ENCODE measurements at places on chromosomes 2 and 18.

- DNase-seq = no peak
Measured at GRCh38 chr2:19353721-19354050, 4.7 kb downstream of the OSR1 start.

- DNase-seq = no peak
Measured at GRCh38 chr2:1985571-1985970, 241.3 kb upstream of the PXDN start.

DNA sequence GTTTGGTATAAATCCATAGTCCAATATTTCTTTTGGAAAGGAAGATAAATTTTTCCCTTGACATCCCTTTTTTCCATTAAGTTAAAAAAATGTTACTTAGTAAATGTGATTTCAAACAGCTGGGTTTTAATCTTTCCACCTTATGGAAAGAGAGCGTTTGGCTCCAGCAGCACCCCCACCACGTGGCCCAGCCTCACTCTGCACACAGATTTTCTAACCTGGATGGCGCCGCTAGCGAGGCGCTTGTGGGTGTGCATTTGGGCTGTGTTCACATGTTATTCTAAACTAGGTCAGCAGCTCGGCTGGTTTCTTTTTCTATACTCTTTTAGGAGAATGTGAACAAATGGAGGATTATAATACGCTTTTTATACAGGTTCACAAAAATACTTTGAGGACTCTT, 218.0 kb downstream of the LDLRAD4 start:
- no peak for DNase-seq

GRCh38 chr2:57376985-57377384, 669.6 kb upstream of the VRK2 start:
- no peak for DNase-seq

DNA sequence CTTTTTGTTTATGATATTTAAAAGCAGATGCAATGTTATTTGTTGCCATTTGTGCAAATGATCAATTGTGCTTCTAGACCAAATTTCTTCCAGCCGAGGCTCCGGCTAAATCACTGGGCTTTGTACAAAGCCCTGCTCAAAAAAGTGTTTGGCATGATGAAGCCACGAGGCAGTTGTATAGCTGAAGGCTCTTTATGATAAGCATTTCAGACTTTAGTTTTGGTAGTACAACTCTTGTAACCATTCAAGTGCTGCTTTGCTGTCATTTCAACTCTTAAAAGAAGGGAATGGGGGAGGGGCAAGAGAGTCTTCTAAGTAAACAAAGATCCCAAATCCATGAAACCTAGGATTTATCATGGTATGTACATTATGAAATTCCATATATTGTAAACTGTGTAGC, 3.3 kb upstream of the ZNF532 start:
- no peak for DNase-seq

GRCh38 chr18:35949903-35950627, 22.4 kb upstream of the RMP24 start:
- peak; percentile 32 for DNase-seq

DNA sequence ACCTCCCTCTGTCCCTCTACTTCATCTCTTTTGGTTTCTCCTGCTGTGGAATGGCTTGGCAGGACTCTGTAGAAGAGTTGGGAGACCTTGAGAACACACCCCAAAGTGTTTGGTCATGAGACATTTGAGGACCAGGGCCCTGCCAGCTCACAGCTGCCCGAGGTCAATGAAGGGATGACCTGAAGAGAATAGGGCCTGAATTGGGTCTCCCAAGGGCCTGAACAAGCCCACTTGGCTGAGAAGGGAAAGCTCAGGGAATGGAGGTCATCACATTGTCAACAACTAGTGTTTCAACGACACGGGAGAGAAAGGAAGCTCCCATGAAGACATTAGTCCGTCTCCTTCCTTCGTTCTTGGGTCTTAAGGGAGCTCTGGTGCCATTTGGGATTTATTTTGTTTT, 52.8 kb downstream of the TTC32 start:
- no peak for DNase-seq

GRCh38 chr2:58714238-58714637, 473.1 kb upstream of the FANCL start:
- DNase-seq = no peak

GRCh38 chr2:239092571-239093294, 244.8 kb downstream of the TWIST2 start:
- DNase-seq = no peak

GRCh38 chr18:25351777-25352628, at the start of gene ZNF521:
TSS of gene ZNF521 (minus strand) at chr18:25352166. CDS start at chr18:25350946, 1,220 bp downstream.
- DNase-seq = peak; percentile 28

DNA sequence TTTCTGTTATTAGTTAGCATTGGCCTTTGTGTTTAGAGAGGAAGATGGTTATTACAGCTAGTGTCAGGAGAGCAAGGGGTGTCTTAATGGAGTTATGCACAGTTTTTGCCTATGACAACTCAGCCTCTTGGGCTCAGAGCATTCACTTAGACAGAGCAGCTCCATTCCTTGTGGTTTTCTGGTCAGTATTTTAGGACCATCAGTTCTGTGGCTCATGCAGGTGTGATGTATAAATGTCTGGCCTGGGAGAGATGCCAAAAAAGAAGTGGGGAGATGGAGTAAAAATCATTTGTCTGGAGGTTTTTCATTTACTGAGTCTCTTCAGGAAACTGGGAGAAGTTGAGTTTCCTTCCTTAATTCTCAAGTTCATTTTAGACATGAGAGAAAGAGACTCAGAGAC, 79.7 kb downstream of the PRKCE start:
- DNase-seq = no peak

DNA sequence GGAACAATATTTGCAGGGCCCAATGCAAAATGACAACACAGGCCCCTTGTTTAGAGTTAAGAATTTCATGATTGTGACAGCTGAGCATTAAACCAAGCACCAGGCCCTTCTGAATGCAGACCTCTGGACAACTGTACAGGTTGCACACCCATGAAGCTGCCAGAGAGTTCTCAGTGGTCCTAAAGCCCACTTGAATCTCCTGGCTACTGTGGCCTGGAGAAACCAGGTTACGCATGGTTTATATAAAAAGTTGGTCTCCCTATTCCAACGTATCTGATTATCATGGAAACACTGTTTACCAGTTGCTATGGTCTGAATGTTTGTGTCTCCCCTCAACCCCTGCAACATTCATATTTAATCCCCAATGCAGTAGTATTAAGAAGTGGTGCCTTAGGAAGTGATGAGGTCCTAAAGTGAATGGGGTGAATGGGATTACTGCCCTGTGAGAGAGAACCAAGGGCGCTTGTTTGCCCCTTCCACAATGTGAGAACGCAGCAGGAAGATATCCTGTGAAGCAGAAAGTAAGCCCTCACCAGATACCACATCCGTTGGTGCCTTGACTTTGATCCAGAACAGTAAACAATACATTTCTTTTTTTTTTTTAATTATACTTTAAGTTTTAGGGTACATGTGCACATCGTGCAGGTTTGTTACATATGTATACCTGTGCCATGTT, 48.0 kb upstream of the ANXA4 start:
- DNase-seq = no peak

GRCh38 chr2:25473758-25474340, 132.1 kb upstream of the DNMT3A start:
- no peak for DNase-seq

DNA sequence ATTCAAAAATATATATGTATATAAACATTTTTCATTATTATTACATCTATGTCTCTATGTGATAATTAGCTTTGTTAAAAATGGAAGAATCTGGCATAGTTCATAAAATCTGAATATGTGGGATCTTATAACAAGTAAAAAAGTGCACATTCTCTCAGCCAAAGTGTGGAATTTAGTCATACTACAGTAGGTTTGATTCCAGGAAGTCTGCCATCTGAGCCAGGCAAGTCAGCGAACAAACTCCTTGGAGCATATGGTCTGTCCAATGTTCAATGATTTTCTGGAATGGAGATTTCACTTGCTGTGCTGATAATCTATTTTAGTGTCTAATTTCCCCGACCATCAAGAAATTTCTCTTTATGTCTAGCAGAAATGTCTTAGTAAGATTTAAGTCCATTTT, 1033.2 kb upstream of the NXPH2 start:
- DNase-seq = no peak

GRCh38 chr2:222613715-222614331, 42.1 kb downstream of the FARSB start:
- peak; percentile 47 for DNase-seq

- DNase-seq = no peak
Measured at GRCh38 chr2:114001937-114002336, 112.0 kb downstream of the ACTR3 start.

- no peak for DNase-seq
Measured at GRCh38 chr18:79855147-79855933, 57.6 kb downstream of the KCNG2 start.

DNA sequence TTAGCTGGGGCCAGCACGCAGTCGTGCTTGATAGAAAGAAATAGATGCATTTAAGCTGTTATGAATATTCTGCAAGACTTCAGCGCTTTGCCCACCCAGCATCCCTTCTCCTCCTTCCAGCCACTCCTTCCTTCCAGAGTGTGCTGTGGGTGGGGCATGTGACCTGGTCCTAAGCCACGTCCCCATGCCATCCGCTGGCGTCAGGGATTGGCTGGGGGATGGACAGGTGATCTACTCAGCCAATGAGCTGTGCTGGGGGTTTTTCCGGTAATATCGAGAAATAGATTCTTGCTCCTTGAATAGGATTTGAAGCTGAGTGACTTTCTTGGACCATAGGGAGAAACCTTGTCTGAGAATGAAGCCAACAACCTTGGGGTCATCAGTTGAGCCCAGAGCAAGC, 4.8 kb upstream of the ZAP70 start:
- DNase-seq = no peak

- peak; percentile 51 for DNase-seq
Measured at GRCh38 chr18:73270920-73271634, 403.3 kb upstream of the NETO1 start.

DNA sequence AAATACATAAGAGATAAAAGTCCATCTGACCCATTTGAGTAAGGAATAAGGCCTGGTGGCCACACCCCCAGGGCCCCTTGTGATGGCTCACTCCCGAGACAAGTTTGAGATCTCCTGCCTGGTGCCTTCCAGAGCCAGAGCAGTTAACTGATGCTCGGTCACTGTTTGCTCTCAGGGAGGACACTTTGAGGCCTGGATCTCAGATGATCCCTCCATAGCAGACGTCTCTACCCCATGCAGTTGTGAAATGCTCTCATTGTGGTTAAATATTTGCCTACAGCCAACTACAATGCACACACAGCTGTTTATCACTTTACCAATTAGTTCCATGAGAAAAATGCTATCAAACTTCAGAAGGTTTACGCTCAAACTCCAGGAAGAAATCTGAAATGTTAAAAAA, 12.3 kb downstream of the GYPC start:
- no peak for DNase-seq

DNA sequence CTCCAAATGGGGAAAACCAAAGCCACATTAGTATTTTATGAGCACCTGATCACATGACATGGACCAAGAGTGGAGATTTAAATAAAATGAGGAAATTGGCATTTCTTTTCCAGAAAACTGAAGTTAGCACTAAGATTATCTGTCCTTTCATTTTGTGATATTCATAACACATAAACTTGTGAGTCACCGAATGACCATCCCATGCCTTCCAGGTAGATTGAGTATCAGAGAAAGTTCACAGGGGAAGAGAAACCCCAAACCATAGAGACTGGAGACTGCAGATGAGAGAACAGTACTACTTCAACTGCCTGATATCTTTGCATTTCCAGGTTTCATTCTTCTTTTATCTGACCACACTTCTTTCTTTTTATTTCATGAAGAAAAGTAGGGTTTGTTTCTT, 176.3 kb upstream of the LRP1B start:
- no peak for DNase-seq

GRCh38 chr2:71157124-71157793, 26.8 kb downstream of the MPHOSPH10 start:
- peak; percentile 52 for DNase-seq

DNA sequence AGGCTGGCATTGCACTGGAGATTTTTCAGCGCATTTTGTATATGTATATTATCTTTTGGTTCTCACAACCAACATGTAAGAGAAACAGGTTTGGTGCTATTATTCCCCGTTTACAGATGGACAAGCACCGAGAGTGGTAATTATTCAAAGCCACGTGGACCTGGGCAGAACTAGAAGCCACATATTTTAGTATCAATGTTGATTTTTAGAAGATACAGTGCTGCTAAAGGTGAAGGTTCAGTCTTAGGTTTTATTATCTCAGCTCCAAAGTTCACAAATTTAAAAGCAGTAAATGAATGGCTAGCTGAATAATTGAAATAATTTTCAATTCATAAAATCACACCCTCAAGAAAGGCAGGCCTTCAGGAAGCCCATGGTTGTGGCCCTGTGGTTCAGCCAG, 400.6 kb upstream of the ID2 start:
- no peak for DNase-seq

- DNase-seq = peak; percentile 75
Measured at GRCh38 chr18:5518899-5519371, 24.9 kb downstream of the EPB41L3 start.

- no peak for DNase-seq
Measured at GRCh38 chr18:61865466-61866175, 27.2 kb downstream of the RNF152 start.

GRCh38 chr2:168495524-168495923, 39.5 kb downstream of the CERS6 start:
- DNase-seq = no peak

DNA sequence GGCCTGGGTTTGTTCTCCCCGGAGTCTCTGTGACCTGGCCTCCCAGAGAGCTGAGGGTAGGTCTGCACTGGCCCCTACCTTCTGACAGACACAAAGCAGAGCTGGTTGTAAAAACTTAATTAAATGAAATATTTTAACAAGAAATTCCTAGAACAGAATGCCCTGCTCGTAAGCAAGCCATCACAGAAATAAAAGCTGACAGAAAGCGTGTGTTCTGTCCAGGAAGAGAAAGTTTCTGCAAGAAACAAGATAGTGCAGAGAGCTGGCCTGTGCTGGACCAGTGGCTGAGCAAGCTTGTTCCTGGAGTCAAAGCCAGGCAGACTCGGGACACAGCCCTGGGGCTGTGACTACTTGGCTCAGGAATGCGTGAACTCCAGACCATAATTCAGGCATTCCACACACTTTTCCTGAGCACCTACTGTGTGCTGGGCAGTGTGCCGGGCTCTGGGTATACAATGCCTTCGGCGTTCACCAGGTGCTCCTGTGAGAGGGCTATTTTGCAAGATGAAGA, 51.6 kb downstream of the APOB start:
- no peak for DNase-seq

GRCh38 chr2:26453421-26454329, 24.2 kb downstream of the OTOF start:
- no peak for DNase-seq

DNA sequence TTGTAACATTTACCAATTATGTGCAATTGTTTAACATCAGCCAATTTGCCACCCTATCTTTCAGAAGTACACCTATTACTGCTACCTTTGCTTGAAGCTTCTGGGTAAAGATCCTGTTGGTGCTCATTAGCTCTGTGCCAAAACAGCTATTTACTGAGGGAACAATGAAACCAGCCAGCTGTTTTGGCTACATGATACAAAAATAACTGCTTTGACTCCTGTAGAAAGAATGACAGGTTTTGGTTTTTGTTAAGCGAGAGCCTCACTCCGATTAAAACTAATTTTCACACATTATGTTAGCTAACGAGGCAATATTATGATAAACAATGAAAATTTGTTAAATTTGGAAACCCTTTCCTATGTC, 907.0 kb downstream of the EPHA4 start:
- no peak for DNase-seq

GRCh38 chr2:201975434-201975833, 58.2 kb upstream of the FZD7 start:
- DNase-seq = no peak

- DNase-seq = no peak
Measured at GRCh38 chr2:76444732-76445131, 734.0 kb upstream of the GCFC2 start.

Data from NCI-H460 (cell line).